ENCODE measurements at places on chromosomes 2 and 18. TPM values are rescaled to one million over a fixed set of nuclear protein-coding genes. Genes with fewer than 3 reads are reported as not detected.
A peak's percentile ranks its signal among the peaks of the same experiment; 100 is the strongest.

DNA sequence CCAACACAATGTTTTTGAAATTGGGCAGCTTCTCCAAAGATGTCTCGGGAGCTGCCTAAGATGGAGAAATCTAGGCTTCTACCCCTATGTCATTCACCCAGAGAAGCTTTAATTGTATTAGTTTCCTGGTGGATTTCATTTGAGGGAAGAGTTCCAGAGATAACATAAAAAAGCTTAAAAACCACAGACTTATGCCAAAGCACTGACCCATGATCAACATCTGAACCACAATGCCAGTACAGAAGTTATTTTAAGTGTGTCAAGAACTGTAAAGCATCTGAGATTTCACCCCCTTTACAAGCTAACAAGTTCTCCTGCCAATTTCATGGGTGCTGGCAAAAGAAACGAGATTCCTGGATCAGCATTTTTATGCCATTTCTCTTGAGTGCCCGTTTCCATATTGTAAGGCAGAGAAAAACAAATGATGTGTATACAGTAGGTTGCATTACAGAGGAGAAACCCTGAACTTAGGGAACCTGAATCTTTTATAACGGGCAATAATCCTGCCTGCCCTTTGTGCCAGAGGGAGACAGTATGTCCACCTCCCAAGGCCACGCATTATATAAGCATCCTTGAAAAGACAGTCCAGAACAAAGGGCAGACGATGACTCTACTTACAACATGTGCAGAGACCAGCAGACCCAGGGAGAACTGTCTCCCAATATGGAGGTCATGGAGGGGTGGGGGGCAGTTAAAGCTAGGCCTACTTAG is 44.1 kb downstream of the MREG start:
- no peak overlapping the region for H3K27ac ChIP-seq
- no peaks in the 10 kb centered on the region for H3K36me3 ChIP-seq
- H3K4me3 ChIP-seq: no peak overlapping the region
- DNase-seq: no peak

DNA sequence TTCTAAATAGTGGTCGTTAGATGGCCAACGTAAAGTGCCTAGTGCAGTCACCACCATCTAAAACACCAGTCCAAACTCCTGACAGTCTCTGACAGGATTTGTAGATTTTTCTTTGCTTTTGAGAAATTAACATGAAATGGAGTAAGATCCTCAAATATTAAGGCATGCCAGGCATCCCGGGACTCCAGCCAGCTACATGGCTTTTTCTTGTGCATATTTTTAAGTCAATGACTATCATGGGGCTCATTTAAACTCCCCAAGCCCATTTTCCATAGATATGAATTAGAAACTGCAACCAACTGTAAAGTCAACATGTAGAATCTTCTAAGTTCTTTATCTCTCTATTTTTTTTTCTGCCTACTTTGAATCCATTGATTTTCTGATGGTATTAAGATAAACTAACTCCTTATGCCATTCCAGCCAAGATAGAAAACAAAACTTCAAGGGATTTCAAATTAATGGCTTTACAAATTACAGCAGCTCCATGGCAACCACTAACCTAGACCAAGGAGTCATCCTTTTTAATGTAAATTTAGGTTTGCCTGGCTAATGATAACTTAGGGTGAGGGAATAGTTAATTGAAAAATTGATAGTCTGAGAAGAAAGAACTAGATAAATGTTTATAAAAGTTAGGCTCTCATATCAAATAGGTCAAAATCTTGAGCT is 764.1 kb upstream of the NXPH2 start:
- no peaks in the 10 kb centered on the region for H3K4me1 ChIP-seq
- DNase-seq: no peak
- no peak overlapping the region for H3K4me3 ChIP-seq
- no peak overlapping the region for H3K27ac ChIP-seq

GRCh38 chr18:3061581-3062312 is 48.8 kb upstream of the LPIN2 start:
- H3K4me3 ChIP-seq: no peak overlapping the region
- H3K27me3 ChIP-seq: no peaks in the 10 kb centered on the region
- H3K27ac ChIP-seq: peak overlapping the region; percentile 44
- no peaks in the 10 kb centered on the region for H3K36me3 ChIP-seq

Gene COL4A4
- 0.79 TPM for polyA plus RNA-seq

- no peak overlapping the region for H3K4me3 ChIP-seq
- peaks cover 12% of the 10 kb centered on the region for H3K4me1 ChIP-seq
- no peak overlapping the region for H3K27ac ChIP-seq
- no peak for DNase-seq
- no peaks in the 10 kb centered on the region for H3K36me3 ChIP-seq
- peaks cover 2% of the 10 kb centered on the region for H3K27me3 ChIP-seq
Observed at GRCh38 chr2:71063216-71063615, 5.2 kb upstream of the NAGK start.

Gene MEIS1
- 35.3 TPM for polyA plus RNA-seq

All from hepatocyte (in vitro differentiated cells).